ENCODE measurements at places on chromosomes 2 and 18.

GRCh38 chr2:204635478-204635877 lies 90.2 kb downstream of the PARD3B start:
- no peak for DNase-seq

DNA sequence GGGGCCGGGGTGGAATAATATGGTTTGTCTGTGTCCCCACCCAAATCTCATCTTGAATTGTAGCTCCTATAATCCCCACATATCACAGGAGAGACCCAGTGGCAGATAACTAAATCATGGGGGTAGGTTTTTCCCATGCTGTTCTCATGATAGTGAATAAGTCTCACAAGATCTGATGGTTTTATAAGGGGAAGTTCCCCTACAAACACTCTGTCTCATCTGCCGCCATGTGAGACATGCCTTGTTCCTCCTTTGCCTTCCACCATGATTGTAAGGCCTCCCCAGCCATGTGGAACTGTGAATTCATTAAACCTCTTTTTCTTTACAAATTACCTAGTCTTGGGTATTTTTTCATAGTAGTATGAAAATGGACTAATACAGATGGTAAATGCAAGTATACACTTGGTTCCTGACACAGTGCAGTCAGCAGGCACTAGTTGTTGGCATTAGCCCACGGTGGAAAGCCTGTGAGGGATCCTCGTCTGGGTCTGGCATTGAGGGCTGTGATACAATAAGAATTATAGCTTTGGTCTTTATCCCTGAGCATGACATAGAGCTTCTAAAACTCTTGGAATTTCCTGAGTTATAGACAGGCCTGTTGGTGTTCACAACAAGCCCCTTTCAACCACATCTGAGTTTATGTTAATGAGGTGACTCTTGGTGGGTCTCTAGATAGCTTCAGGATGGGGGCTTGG lies 135.8 kb downstream of the CABLES1 start:
- no peak for DNase-seq

DNA sequence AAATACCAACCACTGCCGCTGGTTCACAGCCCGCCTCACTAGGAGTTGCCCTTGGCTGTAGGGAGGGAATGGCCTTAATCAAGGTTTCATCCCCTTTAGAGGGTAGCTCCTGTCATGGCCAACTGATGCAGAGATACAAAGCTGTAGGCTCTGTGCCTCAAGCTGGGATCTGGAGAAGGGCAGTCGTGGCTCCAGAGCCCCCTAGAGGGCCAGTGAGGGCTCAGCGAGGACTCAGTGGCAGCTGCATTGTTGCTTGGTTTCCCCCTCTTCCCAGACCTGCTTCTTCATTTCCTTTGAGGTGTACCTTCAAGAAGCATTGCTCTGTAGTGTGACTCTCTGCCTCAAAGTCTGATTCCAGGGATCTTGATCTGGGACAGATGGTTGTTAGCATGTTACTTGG lies 302.1 kb downstream of the LPIN1 start:
- DNase-seq: no peak

GRCh38 chr2:237636578-237636977 lies 9.2 kb downstream of the LRRFIP1 start:
- DNase-seq: no peak

- no peak for DNase-seq
Measured at GRCh38 chr2:204850581-204850980, 305.3 kb downstream of the PARD3B start.

DNA sequence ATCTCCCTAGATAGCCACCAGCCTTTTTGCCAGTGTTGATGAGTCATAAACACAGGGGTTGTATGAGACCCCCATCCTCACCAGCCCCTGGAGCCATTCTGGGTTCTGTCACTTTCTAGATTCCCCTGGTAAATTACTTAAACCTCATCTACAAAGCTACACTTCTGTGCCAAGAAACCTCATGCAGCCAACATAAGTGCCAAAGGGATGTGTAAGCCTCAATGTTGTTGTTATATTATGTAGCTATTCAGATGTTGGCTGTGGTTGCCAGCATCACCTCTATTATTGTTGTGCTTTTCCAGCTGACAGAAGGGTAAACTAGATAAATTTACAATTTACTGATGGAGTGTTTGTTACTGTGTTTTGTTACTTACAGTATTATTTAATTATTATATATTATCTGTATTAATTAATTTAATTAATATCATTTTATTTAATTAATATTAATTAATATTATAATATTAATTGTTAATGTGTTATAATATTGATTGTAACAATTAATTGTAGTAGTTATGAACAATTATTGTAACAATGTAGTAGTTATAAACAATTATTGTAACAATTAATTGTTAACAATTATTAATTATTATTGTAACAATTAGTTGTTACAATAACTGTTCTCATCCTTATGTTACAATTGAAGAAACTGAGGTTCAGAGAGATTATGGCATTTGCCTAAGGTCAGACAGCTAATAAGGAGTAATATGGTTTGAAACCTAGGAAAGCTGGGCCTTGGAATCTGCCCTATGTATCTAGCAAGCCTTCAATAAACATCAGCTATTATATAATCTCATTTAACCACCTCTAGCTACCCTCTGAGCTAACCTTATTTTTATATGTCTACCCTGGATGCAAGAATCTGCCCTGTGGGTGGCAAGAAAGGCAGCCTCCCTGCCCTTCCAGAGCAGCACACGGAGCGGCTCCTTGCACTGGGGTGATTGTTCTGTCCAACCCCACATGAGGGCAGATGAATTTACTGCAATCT lies 36.1 kb downstream of the PSTPIP2 start:
- no peak for DNase-seq

DNA sequence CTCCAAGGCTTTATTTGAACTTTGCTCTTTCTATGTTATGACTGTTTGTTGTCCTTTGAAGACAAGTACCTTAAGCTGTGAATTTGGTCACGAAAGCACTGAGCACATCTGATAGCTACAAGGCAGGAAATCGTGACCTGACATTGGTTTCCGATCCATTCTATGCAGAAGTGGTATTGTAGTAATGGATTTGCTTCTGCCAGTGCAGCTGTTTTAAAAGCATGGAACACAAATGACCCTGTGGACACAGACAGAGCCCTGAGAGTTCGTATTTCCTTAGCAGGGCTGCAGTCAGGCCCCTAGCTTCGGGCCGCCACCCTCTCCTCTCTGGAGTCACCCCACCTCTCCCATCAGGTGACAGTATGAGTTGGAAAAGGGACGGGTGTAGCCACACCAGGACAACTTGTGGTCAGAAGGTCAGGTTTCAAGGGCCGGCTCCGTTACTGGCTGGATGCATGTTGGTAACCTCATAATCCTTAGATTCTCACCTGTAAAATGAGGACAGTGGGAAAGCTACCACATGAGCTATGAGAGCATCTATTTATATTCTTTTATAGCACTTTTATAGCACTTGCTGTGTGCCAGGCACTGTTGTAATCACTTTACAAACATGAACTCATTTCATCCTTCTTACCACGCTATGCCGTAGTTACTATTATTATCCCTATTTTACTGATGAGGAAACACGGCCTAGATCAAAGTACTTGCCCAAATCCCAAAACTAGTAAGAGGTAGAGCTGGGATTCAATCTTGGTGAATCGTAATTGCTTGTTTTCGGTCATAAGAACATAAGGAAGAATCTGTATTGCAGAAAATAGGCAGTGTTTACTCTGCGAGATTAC lies 70.2 kb downstream of the SPATS2L start:
- no peak for DNase-seq

GRCh38 chr2:240632306-240632721 lies 7.0 kb downstream of the GPR35 start:
- no peak for DNase-seq

GRCh38 chr2:231646476-231646875 lies 53.8 kb downstream of the TEX44 start:
- DNase-seq: no peak
